ENCODE measurements at places on chromosomes 13 and 19.

DNA sequence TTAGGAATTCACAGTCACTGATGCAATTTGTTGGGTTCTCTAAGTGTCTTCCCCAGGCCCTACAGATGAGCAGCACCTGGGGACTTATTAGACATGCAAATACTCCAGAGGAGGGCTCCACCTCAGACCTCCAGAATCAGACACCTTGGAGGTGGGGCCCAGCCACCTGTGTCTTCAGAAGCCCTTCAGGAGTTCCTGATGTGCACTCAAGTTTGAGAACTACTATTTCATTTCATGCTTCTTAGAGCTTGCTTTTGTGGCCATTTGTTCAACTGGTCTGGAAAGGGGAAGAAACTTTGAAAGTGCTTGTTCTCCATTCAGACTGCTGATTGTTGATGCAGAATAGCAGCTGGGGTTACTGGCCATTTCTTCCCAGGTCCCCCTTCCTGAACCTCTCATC, 472.0 kb downstream of the COG6 start:
- no peak for DNase-seq

DNA sequence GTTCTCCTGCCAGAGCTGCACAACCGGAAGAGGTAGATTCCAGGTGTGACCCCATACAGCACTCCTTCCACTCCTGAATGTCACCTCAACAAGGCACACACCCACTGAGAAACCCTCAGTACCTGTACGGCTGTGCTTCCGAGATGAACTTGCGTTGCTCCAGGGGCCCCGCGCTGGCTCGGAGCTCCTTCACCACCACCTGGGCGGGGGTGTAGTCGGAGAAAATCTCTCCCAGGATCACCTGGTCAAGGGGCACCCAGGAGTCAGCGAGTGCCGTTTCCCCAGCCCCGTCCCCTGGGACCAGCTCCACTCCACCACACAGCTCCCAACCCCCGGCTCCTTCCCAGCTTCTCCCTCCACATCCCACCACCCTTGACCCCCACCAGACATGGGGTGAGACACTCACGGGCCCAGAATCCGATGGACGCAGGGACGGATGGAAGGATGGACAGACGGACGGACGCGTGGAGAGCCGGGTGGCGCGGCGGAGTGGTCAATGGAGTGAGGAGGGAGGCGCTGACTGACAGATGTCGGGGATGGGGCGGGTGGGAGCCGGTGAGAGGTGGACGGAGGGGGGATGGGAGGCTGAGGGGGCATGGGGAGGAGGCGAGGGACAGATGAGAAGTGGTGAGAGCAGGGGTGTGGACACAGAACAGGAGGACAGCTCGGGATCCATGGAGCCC, 2.8 kb downstream of the LMTK3 start:
- no peak for DNase-seq

- no peak for DNase-seq
Observed at GRCh38 chr13:109389456-109389855, 396.9 kb downstream of the IRS2 start.

DNA sequence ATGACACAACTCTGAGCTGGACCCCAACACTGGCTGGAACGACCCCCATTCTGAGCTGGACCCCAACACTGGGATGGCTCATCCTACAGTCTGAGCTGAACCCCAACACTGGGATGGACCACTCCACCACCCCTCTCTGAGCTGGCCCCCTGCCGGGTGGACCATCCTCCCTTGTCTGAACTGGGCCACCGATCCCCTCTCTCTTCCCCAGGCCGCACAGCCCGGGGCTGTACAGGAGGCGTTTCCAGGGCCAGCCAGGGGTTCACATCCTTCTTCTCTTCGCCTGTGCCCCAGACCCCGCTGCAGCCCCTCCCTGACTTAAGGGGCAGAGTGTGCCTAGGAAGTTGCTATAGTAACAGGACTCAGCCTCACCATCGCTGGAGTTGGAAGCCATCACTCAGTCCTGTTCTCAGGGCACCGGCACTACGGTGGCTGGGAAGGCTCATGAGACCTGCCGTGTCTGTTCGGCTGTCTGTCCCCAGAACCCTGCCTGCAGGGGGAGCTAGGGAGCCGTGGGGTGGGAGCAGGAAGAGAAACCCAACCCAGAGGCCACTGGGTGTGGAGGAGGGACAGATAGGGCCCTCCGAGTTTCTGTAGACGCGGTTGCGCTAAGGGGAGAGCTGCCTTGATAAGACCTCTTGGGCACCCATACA, 3.7 kb downstream of the PRKACA start:
- DNase-seq, result no peak

- no peak for DNase-seq
Observed at GRCh38 chr19:11581740-11582139, 4.3 kb upstream of the ACP5 start.

DNA sequence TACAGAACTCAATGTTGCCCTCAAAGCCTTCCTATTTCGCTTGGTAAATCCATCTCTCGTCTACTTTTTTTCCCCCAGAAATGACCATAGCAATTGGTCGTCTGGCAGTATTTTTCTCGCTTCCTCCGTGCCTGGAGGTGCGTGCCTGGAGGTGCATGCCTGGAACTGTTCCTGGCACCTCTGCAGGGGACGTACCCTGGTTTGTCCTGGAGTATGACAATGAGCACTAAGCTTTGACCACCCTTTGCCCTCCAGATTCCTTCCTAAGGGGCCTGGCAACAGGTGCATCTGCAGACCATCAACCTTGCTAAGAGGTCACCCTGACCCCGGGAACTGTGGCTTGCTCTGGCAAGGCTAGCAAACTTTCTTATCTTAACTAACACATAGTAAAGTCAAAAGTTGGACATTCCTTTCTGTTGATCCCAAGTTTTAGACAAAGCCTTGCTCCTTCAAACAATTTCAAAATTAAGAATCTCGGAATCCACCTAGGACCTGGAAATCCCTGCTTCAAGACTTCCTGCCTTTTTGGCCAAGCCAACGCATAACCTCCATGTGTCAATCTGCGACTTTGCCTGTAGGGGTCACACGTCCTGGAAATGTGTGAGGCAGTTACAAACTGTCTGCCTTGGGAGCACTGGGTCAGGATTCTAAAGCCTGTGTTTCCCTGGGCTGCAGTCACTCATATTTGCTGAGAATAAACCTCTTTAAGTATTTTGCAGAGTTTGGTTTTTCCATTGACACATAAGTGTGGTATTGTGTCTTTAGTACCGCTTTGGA, 28.8 kb upstream of the TUBGCP3 start:
- no peak for DNase-seq

DNA sequence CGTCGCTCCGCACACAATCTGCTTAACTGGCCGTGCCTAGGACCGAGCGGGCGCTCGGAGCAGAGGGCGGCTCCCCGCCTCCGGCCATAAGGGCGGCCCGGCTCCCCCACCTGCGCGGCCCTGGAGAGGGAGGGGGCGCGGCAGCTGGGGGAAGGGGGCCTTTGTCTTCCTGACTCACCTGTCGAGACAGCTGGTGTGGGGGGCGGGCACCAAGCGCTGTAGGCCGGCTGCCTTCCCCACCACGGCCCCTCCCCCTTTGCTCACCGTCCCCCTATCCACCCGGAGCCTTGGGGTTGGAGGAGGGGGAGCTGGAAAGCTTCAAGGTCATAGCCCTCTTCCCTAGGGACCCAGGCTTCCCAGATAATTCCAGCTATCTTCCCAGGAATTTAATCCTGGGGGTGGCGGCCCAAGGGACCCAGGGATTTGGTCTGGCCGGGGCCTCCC, 1.2 kb downstream of the VASP start:
- DNase-seq, result no peak

DNA sequence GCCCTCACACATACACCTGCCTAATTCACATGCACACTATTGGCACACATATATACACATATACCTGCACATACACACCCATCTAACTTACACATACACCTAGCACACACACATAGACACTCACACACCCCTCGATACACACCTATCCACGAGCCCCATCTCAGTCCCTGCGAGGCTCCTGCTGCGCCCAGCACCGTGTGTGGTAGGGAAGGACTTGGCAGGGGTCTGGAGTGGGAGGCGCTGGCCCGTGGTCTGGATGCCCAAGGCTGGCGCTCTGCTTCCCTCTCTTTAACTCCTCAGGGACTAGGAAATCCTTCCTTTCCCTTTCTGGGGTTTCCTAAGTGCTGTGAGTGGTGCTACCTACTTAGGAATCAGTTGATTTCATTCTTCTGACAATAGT, 202.7 kb downstream of the UQCRFS1 start:
- no peak for DNase-seq

GRCh38 chr13:101747039-101747438, 294.6 kb downstream of the ITGBL1 start:
- DNase-seq, result no peak

- DNase-seq, result no peak
Observed at GRCh38 chr13:42283574-42283973, 11.6 kb downstream of the AKAP11 start.

- DNase-seq, result no peak
Observed at GRCh38 chr13:21511849-21512248, 52.7 kb upstream of the ZDHHC20 start.

DNA sequence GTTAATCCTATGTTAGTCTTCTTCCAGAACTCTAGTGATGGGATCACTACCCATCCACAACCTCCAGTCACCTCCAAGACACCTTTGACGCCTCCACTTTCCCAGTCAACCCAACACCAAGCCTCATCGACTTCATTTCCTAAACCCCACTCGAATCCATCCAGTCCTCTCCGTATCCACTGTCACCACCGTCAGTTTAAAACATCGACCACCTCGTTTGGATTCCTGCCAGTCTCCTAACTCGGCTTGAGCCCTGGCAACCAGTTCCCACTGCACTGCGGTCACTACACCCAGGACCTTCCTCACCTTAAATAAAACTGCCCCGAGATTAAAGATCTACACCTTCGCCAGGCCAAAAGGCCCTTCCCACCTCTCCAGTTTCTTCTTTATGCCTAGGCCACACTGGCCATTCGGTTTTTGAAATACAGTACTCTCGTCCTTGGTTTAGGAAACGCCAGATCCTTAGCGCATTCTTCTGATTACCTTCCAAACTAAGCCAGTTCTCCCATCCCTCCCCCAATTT, 1.2 kb downstream of the MTIF3 start:
- no peak for DNase-seq

DNA sequence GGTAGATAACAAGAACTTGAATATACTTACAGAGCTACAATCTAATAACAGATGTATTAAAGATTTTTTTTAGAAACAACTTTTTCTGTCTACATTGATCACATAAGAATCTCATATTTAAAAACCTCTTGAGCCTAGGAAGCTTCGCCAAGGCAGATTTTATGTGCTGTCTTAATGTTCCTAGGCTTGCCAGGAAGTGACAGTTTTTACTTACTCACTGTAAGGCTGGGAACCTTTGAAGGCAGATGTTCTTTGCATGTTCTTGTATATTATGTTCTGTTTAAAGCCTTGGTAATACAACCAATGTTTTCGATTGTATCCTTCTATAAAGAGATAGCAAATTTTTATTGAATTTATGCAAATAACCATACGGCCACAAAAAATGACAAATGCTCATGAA, 492.7 kb downstream of the GPC5 start:
- no peak for DNase-seq

- DNase-seq, result no peak
Observed at GRCh38 chr13:42007844-42008243, 40.6 kb upstream of the DGKH start.

- DNase-seq, result no peak
Observed at GRCh38 chr13:44271031-44271455, 102.6 kb upstream of the SERP2 start.
